Stimulated activated CD8-positive, alpha-beta memory T cell treated with anti-CD3 and anti-CD28 coated beads, Interleukin-4, amount 100 ng/mL, for 1 hour (primary cell): ENCODE measurements at places on chromosomes 1 and 21.

DNA sequence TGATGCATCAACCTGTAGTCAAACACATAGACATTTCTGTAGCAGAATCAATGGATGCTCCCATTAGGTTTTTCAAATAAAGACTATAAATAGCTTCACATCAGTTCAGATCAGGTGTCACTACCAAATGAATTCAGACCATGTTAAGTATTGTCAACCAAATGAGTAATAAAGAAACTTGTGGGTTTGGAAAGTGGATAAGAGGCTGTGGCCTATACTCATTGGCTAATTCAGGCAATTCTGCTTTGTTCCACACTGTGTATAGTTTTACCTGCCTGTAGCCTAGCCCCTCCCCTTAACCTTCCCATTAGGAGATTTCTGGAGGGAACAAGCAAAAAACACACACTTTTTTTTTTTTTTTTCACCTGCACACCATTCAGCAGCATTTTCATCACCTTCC lies 321.2 kb downstream of the HLX start:
- DNase-seq = no peak

DNA sequence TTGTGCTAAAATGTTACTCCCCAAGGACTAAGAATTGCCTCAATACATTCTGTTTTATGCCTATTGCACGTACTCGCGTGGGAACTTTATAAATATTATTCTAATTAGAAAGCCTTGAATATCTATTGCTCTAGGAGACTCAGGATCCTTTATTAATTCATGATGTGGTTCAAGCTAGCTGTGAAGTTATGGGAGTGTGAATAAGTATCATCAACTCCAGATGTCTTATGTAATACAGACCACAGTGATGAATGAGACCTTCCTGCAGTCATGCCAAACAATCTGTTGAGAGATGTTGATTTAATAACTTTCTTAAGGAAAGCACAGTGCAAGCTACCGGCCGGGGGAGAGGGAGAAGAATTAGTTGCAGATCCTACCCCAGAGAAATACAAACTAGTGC lies 519.2 kb upstream of the ZP4 start:
- DNase-seq = no peak

DNA sequence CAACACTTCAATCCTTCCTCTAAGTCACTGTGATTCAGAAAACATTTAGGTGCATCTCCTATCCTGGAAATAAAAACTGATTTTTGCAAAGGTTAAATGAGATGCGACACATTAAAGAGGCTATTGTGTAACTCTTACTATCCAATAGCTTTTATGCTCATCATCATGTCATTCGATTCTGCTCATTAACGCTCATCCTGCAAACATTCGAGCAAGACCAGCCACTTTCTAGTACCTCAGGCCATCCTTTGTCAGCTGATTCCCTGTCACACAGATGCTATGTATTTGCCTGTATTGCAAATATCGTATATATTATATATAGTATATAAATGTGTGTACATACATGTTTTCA lies 131.6 kb downstream of the TLR5 start:
- DNase-seq = no peak

- DNase-seq = no peak
Observed at GRCh38 chr1:37181425-37181824, 147.1 kb upstream of the GRIK3 start.

DNA sequence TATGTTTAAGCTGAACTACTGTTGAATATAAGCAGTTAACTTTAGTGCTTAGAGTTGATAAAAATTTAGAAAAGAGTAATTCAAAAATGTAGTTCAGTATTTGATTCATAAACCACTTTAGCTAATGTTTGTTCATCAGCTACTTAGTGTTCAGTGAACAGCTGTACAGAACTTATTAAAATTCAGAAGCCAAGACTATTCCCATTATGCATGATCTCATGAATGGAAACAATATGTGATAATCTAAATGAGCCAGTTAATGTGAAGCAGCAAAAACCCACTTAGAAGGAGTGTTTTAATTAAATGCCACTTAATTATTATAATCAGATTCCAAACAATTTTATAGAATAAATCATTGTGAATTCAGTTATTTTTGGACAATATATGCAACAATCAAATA lies 92.9 kb upstream of the NEGR1 start:
- DNase-seq = no peak

GRCh38 chr1:207361889-207362288 lies 40.4 kb downstream of the CD55 start:
- no peak for DNase-seq

DNA sequence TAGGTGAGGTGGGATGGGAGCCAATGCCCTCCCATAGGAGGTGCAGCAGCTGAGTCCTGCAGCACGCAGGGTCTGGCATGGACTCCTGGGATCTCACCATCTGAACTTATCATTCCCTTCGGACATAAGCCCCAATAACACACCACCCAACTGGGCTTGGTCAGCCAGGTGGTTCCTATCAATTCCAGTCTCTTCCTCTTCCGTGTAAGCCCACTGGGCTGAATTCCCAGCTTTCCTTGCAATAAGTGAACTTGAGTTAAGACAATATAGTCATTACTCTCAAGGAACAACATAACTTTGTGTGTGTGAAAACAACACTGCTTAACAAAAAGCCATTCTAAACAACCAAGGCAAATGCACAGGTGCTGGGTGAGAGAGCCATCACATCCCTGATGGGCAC lies 86.6 kb upstream of the EDN2 start:
- no peak for DNase-seq

- DNase-seq = no peak
Observed at GRCh38 chr1:24292103-24292502, 27.1 kb upstream of the GRHL3 start.

- no peak for DNase-seq
Observed at GRCh38 chr1:197469620-197470210, 201.7 kb downstream of the CRB1 start.

DNA sequence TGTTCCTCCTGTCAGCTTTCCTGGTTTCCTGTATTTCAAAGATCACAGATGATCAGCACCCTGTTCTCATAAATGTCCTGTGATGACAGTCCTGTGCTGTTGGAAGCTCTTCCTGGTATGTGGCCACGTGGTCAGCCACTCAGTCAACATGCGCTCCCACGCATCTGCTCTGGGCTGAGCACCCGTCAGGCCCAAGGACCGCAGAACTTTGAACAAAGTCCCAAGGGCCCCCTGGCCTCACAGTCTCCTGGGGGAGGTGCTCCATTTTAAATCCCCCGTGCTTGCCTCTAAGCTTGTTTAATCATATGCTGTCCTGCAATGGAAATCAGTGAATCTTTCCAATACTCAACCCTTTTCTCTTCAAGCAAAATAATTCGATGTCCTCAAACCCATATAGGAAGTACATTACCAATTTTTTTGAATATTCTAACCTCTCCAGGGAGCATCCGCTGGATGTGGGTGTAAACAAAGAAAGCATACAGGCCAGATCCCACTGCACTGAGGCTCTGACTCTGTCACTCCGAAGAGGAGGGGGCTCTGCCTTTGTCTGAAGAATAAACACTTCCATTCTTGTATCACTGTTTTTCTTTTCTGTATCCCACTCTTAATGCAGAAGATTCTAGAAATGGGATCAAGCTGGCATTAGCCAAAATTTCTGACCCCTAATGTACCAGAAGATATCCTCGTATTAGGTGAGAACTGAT lies 250.3 kb downstream of the SDCCAG8 start:
- DNase-seq = no peak

DNA sequence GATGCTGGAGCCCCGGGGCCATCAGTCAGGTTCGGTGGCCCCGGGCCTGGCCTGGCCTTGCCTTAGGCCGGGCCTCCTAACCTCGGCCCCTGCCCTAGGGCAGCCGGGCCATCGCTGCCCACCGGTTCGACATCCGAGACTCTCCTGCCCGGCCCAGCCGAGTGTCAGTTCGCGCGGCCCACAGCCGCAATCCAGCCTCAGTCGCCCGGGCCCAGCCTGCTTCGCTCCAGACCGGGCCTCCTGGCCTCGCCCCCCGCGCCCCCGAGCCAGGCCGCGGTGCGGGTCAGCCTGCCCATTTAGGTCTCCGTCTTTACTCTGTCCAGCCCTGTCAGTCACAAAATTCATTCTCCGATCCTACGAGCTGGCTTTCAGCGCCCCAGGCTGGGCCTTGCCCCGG lies 777 bp downstream of the LRRC41 start:
- DNase-seq = no peak

DNA sequence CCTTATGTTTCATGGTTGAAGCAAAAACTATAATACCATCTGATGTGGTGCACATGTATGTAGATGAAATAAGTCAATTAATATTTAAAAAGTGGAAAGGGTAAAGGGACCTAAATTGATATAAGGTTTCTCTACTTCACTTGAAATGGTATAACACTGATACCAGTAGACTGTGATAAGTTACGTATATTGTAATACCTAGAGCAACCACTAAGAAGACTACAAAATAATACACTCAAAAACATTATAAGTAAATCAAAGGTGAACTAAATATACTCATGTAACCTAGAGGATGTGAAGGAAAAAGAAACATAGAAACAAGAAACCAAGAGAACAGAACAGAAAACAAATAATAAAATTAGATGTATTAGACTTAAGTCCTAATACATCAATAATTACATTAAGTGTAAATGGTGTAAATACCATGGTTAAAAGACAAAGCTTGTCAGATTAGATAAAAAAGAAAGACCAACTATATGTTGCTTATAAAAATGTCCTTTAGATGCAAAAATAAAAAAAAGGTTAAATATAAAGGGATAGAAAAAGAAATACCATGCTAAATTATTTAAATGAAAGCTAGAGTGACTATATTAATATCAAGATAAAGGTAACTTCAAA lies 118.8 kb downstream of the LRRC7 start:
- DNase-seq = no peak

DNA sequence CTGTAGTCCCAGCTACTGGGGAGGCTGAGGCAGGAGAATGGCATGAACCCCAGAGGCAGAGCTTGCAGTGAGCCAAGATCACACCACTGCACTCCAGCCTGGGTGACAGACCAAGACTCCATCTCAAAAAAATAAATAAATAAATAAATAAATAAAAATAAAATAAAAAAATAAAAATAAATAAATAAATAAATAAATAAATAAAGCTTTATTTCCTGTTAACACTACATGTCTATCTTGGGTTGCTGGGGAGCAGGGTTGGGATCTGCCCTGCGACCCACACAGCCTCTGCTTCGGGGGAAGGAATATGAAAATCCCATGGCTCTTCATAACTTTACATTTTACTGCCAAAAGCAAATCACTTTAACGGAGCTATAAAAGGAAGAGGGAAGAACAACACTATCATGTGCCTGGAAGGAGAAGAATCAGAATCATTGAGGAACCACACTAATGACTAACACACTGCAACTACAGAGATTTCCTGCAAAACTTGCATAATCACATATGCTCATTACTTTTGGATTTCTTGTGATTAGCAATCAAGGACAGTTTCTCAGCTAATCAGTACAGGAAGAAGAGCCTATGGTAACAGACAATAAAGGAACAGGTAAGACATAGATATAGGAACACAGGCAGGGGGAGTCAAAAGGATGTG lies 72.8 kb upstream of the CD55 start:
- DNase-seq = no peak

GRCh38 chr1:22484706-22485345 lies 33.2 kb downstream of the ZBTB40 start:
- DNase-seq = no peak
